ENCODE measurements at places on chromosomes 7 and 10.

DNA sequence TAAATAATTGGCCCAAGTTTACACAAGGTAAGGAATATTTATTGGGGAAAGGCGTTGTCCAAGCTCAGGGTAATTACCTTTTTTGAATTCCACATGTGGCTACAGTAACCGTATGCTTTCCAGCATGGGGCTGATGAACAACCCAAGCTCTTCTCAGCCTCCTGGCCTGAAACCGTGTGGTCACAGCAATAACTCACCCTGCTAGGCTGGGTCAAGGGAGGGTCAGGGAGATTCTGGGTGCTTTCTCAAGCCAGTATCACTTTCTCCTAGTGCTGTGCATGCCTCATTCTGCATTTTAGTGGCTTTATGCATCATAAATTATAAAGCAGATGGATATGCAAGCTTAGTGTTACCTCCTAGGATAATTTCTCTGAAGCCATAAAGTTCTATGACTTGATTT lies 273.9 kb downstream of the PAXIP1 start:
- no peak for DNase-seq

DNA sequence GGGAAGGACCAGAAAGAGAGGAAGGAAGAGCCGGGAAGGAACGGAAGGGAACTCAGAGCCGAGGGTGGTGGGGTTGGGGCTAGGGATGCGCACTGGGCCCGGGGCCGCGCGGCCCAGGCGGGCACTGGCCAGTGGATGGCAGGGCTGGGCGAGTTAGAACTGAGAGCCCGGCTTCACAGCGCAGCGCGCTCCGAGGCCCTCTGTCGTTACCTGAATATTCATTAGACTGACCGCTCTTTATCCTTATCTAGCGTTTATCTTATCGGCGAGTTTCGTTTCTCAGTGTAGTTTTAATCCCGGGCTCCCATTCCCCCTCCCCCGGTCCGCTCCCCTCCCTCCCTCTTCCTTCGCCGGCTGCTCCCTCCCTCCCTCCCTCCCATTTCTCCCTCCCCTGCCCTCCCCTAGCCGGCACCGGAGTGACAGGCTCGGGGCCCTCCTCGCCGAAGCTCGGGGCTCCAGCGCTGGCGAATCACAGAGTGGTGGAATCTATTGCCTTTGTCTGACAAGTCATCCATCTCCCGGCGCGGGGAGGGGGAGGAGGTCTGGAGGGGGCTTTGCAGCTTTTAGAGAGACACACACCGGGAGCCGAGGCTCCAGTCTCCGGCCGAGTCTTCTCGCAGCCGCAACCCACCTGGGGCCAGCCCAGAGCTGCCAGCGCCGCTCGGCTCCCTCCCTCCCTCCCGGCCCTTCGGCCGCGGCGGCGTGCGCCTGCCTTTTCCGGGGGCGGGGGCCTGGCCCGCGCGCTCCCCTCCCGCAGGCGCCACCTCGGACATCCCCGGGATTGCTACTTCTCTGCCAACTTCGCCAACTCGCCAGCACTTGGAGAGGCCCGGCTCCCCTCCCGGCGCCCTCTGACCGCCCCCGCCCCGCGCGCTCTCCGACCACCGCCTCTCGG lies at the start of gene PAX2:
PAX2 (plus strand) TSS at position 596 of the 895 bp plus-strand sequence. CDS start 679 bp downstream, outside the sequence.
- DNase-seq, result no peak

GRCh38 chr7:2195400-2196246 lies 37.1 kb downstream of the MAD1L1 start:
- DNase-seq, result peak; percentile 31

DNA sequence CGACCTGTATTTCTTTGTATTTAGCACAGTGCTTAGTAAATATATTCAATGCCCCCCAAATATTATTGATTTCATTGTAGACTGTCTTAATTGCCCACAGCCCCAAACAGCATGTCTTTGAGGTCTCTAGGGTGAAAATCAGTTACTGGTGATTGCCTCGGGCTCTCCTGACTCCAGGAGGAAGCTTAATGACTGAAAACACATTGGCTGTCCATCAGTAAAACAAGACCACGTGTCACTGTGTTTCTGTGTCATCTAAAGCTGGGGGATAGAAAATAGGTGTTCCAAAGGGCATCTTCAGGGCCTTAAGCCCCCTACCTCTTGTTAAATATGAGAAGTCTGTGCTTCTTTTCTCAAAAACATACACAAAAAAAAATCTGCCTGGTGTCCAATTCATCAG lies 67.9 kb downstream of the CACNA2D1 start:
- no peak for DNase-seq

GRCh38 chr7:115409682-115410433 lies 488.0 kb downstream of the MDFIC start:
- DNase-seq, result no peak

DNA sequence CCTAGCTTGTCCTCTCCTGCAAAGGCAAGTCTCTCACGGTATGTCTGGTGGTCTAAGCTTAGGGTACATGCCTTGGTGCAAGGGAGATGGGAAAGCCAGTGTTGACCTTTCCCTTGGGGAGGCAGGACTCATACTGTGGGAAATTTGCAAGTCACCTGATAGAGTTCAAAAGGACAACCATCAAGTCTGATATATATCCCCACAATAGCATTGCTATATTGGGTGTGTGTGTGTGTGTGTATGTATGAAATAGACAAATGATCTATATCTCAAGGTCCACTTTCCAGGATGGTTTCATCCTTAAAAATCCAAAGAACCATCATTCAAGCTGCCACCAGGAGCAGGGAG lies 12.2 kb upstream of the FFAR4 start:
- DNase-seq, result no peak

GRCh38 chr10:78937393-78937792 lies 131.4 kb upstream of the ZMIZ1 start:
- DNase-seq, result no peak

DNA sequence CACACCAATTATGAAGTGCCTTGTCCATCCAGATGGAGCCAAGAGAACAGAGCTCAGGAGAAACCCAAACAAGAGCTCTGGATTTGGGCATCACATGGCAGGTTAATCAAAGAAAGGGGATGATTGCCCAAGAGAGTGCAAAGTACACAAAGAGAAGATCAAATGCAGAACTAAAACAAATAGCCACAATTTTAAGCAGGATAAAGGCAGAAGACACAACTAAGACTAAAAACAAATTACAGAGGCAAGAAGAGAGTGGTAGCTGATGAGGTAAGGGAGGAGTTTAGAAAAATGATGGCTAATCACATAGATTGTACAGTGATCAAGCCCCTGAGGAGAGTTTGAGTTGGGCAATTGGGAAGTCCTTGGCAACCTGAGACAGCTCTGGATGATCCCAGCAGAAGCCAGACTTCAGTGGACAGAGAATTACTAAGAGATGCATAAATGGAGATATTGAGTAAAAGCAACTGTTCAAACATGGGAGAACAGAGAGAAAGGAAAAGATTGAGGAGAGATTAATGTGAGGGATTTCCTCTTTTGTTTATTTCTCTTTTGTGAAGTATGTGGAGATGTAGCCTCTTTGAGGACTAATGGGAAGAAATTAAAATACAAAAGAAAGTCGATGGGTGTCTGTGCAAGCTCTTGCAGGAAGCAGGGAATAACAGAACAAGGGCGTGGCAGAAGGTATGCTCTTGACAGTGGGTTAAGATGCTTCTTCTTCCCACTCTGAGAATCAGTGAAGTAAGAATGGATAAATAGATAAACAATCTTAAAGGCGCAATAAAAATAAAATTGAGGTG lies 101.9 kb downstream of the LRRN3 start:
- DNase-seq, result no peak

DNA sequence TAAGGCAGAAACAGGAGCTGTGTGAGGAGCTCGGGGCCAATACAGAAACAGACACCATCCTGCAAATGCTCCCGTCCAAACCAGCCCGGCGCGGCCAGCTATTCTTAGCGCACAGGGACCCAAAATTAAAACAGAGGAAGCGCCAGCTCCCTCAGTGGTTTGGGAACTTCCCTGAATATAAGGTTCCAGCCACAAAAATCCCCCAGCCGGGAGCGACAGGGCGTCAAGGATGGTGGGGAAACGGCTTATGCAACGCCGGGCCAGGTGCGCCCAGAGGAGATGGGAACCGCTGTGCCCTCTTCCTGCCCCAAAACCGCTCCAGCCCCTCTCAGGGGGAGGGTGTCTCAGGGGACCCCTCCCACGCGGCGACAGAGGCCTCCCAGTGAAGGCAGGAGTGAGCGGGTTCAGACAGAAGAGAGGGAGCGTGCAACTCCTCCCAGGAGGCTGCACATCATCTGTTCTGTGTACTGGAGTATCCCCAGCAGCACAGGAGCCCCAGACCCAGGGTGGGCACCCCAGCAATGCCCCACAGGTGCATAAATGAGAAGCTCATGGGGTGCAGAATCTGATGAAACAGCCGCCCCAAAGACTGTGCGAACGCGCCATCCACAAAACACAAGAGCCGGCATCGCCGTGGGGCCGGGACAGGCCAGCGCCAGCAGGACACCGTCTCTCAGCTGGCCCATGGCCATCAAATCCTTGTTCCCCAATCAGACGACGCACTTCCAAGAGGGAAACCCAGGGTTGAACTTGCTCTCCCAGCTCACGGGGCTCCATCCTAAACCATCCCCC lies 73.9 kb upstream of the PDGFA start:
- DNase-seq, result no peak

DNA sequence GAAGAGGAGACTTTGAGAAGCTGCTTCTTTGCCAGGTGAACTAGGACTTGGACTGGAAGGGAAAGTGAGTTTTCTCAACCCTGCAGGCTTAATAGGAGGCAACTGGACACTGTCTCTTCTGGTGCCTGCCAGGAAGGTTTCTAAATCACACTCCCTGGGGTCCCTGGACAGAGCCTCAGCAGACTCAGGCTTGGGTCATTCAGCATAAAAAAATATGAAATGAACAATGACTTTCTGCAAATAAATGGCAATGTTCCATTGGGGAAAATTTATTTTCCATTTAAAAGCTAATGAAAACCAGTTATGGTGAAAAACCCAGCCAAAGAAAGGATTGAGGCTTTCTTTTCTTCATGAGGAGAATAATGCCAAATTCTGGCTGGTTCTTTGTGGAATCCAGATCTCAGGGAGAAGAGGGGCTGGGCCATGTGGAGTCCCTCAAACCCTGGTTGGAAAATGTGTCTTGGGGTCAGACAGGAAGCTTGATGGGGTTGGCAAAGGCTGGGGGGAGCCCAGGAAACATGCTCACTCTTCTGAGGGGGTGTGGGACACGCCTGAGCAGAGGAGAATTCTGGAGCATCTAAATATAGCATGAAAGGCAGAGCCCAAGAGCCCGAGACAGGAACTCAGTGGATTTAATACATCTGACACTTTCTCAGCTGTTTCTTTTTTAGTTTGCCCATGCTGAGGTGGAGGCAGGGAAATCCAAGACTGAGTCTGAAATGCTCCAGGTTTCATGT lies 65.2 kb upstream of the EMX2 start:
- DNase-seq, result no peak

DNA sequence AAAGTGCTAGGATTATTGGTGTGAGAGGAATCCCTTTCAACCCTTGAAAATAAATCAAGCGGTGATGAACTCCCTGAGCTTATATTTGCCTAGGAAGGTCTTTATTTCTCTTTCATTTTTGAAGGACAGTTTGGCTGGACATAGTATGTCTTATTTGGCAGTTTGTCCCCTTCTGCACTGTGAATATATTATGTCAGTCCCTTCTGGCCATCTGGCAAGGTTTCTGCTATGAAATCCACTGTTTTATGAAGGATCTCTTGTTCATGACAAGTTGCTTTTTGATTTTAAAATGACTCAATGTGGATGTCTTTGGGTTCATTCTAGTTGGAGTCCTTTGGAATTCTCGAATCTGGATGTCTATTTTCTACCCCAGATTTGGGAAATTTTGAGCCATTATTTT lies 21.7 kb upstream of the MCM10 start:
- no peak for DNase-seq

GRCh38 chr10:3926675-3927525 lies 141.9 kb upstream of the KLF6 start:
- DNase-seq, result no peak

GRCh38 chr10:78307576-78307975 lies 273.9 kb downstream of the RPS24 start:
- no peak for DNase-seq

DNA sequence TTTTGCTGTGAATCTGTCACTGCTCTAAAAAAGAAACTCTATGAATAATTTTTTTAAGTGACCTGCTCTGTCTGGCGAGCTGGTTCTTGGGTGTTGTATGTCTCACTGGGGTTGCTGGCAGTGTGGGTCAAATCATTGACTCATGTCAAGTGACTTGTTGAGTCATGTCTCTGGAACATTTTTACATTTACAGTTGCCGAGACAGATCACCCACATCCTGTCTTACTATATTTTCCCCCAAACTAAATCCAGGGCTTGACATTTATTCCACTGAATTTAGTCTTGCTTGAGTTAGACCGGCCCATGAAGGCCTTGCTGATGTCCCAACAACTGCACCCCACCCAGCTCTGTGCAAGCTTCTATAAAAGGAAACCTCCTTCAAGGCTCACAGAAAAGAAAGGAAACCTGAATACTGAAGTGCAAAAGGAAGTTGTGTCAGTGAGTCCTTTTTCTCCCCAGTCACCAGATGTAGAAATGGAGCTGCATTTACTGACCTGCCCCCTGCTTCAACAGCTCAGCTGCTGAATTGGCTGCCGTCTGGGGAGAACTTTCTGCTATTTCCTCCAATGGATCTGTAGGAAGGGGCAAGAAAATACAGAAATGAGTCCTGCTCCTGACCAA lies 290.3 kb downstream of the TNS3 start:
- no peak for DNase-seq

DNA sequence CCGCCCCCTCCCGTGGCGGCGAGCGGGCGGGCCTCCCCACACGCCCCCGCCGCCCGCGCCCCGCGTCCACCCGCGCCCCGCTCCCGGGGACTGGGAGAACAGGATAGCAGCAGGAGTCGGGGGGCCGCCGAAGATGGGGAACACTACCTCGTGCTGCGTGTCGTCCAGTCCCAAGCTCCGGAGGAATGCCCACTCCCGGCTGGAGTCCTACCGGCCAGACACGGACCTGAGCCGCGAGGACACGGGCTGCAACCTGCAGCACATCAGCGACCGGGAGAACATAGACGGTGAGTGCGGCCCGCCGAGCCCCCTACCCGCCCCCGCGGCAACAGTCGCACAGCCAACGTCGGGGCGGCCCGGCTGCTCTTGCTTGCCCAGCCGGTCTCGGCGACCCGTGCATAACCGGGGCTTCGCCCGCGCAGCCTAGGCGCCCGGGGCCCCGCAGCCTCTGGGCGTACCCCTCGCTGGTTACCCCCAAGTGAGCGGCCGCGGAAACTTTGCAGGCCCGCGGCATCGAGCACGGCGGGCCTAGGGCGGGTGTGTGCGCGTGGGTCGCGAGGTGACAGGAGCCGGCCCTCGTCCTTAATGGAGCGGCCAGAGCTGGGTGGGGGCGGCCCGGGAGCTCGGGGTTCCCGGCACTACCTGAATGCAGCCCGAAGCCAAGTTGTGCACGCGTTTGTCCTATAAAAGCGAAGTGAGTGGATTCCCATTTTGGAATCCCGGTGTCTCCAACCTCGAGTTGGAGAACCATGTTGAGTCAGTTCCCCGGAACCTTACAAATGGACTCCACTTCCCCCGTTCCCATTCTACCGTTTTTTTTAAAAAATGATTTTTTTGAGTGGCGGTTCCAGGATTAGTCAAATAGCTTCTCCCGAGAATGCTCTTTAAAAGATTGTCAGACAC lies 863 bp downstream of the CCNY start:
- DNase-seq, result no peak

GRCh38 chr10:124171561-124171960 lies 78.2 kb upstream of the CHST15 start:
- no peak for DNase-seq

Data from substantia nigra (tissue), 51 donors.